ENCODE measurements at places on chromosomes 5 and 9. TPM values are rescaled to one million over a fixed set of nuclear protein-coding genes. Genes with fewer than 3 reads are reported as not detected.

DNA sequence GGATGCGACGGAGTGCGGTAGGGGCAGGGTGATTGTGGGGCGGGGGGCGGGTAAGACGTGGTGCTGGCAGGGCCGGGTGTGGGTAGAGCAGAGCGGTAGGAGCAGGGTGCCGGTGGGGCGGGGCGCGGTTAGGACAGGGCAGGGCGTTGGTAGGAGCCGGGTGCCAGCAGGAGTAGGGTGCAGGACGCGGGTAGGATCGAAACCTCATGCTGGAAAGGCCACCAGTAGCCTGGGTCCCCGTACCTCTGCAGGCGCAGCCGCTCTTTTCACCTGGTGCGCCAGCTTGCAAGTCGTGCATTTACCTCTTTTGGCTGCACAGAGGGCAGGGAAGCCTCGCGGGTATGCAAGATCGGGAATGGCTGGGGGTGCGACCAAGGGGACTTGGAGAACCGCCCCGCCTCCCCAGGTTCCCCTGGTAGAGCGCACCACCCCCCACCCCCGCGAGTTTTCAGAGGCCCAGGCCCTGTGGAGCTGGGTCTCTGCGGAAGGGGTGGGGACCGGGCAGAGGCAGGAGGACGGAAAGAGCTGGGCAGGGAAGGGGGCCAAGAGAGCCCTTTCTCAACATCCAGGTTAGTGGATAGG, 104.8 kb upstream of the SIMC1 start:
- no peak for DNase-seq

ABLIM3 gene
- 48.1 TPM for total RNA-seq

DNA sequence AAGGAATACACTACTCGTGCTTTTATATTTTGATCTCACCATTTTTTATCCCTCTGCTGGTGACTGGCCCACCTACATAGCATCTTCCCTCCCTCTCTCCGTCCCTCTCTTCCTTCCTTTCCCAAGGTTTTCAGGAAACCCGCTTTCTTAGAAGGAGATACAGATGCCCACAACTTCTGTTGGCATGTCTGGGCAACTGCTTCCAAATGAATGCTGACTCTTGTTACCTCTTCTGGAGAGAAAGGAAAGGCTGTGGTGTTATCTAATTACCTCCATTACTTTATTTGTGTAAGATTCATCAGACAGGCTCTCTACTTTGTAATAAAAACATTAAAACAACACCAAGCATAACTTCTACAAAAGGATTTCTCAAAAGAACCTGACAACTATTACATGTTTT, 20.2 kb downstream of the FANCC start:
- DNase-seq = no peak

DNA sequence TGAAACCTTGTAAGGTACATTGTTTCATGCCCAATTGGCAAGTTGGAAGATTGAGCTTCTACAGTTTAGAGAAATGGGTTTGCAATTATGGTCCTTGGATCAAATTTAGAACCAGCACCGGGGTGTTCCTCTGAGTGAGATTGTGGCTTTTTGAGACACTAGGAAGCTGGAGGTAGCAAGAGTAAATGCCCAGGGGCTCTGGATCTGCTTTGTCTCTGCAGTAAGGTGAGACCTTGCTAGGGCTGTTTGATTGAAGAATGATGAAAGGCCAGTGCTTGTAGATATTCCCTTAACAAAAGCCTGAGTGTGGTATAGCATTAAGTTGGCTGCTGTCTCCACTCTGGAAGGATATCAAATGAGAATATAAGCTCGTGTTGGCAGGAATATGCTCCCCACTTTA, 36.0 kb downstream of the WWC1 start:
- DNase-seq = no peak

Data from fibroblast of lung (primary cell).